T-helper 9 cell (primary cell): ENCODE measurements at places on chromosomes 7 and 10.

DNA sequence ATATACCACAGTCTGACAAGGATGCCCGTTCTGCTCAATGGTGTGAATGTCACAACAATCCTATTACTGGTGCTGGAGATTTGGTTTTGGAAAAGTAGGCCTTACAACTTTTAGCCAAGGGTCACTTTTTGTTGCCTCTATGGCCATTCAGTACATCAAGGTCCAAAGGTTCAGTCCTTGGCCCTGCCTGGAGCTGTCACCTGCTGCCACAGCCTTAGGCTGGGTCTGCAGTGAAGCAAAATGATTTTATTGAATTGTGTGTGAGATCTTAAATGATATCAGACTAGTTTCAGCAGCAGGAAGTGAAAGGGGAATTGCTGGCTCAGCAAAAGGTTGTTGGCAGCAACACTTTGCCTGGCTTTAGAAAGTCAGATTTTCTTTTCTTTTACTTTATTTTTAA is 427.6 kb downstream of the THSD7A start:
- no peak for DNase-seq

GRCh38 chr10:15213461-15213861 is 45.0 kb upstream of the NMT2 start:
- no peak for DNase-seq

- DNase-seq = no peak
These were observed 404.5 kb downstream of the PAXIP1 start for GRCh38 chr7:154598396-154598795.

- no peak for DNase-seq
These were observed 112.6 kb downstream of the ZPBP start for GRCh38 chr7:49980465-49980864.

DNA sequence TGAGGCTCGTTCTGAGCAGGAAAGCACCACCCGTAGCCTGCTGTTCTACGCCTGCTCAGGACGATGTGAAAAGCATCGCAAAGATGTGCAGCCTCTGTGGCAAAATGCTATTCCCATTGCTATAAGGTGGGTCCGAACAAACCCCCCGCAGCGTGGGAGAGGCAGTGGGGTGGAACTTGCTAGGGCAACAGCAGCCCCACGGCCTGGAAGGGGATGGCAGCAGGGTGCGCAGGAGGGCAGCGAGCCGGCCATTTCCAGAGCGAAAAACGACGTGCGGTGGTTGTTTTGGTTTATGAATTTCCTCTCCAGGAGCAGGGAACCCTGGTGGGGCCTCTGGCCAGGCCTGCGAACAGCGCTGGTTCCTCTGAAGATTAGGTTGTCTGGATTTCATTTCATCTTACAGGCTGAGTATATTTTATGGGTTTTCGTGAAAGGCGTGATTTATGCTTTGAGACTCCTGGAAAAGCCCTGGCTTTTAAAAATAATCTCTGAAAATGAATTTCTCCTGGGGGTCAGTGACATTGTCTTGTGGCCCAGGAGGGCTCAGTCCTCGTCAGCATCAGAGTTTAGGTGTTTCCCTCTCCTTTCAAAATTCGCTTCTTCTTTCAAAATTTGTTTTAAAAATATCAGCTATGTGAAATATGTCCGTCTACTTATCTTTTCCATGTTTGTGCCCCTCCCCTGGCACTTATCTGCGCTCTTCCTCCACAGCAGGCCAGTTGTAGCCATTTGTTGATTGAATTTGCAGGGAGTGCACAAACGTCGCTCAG is 42.3 kb upstream of the UBE3C start:
- no peak for DNase-seq

DNA sequence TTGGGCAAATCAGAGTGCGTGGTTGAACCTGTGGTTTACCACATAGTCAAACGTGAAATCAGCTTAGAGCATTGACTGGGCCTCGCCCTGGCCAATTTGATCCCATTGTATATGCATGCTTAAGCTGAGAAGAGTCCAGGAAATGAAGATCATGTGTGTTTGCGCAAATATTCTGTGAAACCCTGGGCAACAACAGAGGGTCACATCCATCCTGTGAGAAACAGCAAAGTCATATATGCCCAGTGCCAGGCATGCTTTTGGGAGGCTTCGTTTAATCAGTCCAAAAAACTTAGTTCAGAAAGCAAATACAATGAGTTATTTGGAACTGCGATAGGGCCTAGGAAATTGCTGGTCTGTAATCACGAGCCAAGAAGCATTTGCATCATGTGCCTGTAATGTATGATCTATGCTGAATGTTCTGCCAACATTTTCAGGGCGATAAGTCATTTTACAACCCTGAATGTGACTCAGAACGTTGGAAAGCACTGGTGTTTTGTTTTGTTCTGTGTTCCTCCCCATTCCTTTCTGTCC is 412.1 kb upstream of the CELF2 start:
- DNase-seq = no peak

GRCh38 chr10:77518910-77519274 is 118.7 kb downstream of the KCNMA1 start:
- DNase-seq = no peak

GRCh38 chr7:131194070-131194865 is 133.4 kb upstream of the MKLN1 start:
- DNase-seq = no peak

DNA sequence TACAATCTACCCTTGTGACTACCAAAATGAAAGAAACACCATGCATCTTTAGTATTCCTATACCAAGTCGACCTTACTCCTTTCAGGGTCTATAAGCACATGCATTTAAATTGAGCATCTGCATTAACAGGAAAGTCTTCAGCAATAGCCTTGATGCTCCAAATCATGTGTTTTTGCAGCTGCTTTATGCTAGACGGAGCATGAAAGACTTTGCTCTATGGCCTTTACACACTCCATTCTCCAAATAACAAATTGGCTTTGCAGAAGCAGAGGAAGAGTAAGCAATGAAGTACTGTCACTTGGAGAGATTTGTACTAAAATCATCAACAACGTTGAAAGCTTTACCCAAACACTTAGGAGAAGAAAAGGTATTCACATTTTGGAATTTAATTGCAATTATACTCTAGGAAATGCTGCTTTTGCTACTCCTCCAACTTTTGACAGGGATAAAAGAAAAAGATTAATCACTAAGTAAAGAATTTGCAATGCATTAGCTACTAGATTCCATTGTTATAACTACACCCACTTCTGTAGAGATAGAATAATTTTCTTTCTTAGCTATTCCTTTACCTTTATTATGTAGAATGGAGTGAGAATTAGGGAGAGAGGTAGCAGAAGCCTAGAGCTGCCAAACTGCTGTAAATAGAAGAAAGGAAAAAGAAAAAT is 131.8 kb downstream of the SEMA3E start:
- DNase-seq = no peak

DNA sequence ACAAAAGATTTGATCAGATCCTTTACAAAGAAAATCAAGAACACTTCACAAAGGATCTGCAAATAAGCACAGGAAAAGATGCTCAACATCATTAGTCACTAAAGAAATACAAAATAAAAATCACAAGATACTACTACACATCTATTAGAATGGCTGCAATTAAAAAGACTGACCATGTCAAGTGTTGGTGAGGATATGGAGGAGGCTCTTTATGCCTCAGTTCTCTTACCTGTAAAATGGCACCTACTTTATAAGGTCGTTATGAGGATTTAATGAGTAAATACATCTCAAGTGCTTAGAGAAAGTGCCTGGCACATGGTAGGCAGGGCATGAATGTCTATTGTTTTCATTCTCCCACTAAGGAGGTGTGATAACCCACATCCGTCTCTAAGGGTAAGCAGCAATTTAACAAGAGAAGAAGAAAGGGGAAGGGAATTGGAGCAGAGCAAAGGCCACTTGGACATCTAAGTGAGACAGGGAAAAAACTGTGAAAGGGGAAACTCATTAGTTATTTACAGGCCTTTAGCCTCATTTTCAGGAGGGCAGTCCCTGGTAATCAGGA is 157.5 kb upstream of the NFE2L3 start:
- DNase-seq = no peak

DNA sequence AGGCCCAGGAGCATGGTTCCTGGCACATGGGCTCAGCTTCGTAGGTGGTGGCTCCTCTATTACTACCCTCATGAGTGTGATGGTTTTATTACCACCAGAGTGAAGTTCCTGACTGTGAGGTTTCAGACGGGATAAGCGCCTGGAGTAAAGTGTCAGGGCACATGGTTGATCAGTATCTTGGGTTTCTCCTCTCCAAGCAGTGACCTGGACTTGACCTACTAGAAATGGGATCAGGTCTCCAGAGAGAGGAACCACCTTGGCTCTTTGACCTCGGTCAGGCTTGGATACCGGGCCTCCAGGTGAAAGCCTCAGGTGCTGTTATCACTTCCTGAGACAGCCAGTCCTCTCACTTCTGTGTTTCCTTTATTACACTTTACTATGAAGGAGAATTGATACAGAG is 67.7 kb downstream of the GRK5 start:
- no peak for DNase-seq

GRCh38 chr7:80002865-80003264 is 131.8 kb upstream of the GNAI1 start:
- no peak for DNase-seq

DNA sequence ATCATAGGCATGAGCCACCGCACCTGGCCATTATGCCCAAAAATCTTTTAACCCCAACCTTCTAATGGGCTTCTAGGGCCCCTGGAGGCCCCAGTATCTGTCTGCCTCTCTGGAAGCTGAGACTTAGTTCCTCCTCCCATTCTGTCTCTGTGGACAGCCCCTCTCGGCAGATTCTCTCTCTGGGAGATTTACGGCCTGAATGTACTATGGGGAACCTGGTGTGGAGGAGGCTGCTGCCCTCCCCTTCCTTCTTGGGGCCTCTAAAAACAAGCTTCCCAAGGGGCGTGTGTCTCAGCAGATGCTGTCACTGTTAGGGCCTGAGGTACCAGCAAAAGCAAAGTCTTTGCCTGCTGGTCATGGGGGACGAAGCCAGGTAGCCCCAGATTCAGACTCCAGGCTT is 35.8 kb upstream of the PRKAR1B start:
- DNase-seq = no peak

DNA sequence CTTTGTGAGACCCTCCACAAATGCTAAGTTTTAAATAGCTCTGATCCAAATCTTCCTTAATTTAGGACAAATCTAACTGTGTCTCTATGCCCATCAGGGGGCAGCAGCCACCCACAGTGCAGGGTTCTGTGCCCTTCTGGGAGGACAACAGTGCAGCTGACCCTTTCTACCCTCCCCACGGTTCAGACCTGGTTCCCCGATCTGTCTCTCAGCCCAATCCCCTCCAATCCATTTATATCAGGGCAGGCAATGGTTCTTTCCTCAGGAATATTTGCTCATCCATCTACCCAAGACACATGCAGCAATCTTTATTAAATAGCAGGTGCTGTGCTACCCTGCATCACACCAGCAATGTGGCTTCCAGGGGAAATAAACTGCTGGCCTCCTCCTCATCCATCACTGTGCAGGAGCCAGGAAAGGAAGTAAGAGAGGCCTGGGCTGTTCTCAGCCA is 4.0 kb upstream of the RBM28 start:
- no peak for DNase-seq

DNA sequence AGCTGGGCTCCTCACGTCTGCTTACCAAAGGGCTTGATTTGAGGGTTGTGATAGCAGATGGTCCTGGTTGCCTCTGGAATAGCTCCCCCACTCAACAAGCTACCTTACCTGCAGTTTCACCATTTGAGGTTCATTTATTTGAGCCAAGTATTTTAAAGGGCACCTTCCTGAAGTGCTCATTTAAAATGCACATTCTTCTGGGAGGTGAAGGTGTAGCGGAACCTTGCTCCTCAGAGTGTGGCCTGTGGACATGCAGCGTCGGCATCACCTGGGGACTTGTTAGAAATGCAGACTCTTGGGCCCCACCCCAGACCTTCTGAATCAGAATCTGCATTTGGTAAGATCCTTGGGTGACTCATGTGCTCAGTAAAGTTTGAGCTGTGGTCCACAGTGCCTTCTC is 2.3 kb downstream of the CDH23 start:
- no peak for DNase-seq

DNA sequence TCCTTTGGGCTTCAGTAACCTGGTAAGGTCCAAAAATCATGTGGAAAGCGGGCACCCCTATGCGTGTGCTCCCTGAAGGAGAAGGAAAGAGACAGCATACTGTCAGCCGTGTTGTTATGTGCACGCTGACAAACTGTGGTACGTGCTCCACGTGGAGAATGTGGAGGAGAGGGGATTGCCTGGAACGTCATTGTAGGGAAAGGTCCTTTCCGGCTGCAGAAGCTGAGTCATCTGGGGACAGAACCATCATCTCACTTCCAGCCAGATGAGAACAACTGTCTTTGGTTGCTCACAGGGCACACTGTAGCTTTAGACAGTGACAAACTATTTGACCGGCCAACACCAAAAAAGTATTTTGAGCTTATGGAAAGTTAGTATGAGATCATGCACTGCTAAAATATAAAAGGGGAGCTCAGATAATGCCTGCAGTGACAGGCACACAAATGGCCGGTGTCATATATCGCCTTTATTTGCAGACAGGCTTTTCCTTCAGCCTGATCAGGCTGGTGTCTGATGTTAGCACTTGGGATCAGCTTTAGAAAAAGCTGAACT is 38.8 kb upstream of the GRB10 start:
- DNase-seq = no peak

DNA sequence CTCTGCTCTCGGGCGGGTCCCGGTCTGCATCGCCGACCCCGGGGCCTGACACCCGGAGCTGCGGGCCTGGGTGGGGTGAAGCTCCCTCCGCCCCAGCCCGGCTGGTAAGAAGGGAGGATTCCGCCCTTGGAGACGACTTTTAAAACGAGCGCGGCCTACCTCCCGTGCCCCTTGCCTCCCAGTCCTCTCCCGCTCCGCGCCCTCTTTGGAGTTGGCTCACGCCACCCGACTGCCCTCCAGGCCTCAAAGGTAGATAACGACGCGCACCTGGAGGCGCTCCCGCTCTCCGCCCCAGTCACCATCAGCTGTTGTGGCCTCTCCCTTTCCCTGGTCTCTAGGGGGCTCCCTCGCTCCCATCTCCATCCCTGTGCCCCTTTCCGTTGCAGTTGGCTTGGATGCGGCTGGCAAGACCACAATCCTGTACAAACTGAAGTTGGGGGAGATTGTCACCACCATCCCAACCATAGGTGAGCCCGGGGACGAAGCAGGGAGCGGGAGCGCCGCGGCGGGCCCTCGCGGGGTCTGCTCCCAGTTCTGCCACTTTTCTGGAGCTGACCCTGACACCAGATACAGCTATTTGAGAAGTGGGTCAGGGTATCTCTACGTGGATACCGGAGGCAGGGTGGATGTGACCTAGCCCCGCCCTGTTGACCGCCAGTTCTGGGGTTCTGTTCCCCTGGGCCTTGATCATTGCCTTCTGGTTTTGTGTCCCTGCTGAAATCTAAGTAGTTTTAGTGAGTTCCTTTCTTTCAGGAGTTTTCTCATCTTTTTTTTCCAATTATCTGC is 679 bp downstream of the ARF5 start:
- no peak for DNase-seq

GRCh38 chr7:13933536-13933935 is 55.9 kb downstream of the ETV1 start:
- no peak for DNase-seq

GRCh38 chr10:75866300-75866625 is 434.8 kb downstream of the LRMDA start:
- no peak for DNase-seq

GRCh38 chr10:21078410-21079329 is 181.6 kb upstream of the NEBL start:
- DNase-seq = no peak

GRCh38 chr10:110963162-110963561 is 43.8 kb downstream of the SHOC2 start:
- DNase-seq = no peak
